Activated naive CD4-positive, alpha-beta T cell treated with anti-CD3 and anti-CD28 coated beads for 36 hours (primary cell): ENCODE measurements at places on chromosomes 5 and 9.

GRCh38 chr9:79788662-79789061 lies 216.9 kb downstream of the TLE4 start:
- no peak overlapping the region for H3K27ac ChIP-seq
- H3K27me3 ChIP-seq = peaks cover 2% of the 10 kb centered on the region
- H3K36me3 ChIP-seq = no peaks in the 10 kb centered on the region
- no peaks in the 10 kb centered on the region for H3K4me1 ChIP-seq
- no peak for DNase-seq

DNA sequence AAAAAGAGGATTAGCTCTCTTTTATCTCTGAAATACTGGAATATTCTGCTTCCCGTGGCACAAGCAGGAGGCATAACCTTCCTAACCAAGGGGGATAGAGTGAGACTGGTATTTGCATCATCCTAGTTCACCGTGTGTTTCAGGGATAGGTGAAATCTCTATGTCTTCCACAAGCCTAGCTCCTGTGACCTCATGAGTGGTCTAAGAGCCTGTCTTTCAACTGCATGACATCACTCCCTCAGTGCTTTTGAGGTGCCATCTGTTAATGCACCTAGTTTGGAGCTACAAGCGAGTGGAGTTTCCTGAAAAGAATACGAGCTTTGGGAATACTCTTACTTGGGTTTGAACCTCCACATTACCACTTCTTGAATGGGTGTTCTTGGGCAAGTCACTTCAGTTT lies 181.8 kb downstream of the PAPPA start:
- H3K27me3 ChIP-seq = peaks cover 7% of the 10 kb centered on the region
- H3K4me3 ChIP-seq = no peak overlapping the region
- H3K27ac ChIP-seq = no peak overlapping the region
- H3K4me1 ChIP-seq = no peaks in the 10 kb centered on the region
- DNase-seq = no peak

- no peak for DNase-seq
- H3K4me1 ChIP-seq = peaks cover 5% of the 10 kb centered on the region
- H3K27me3 ChIP-seq = no peaks in the 10 kb centered on the region
- peaks cover 19% of the 10 kb centered on the region for H3K36me3 ChIP-seq
- no peak overlapping the region for H3K27ac ChIP-seq
Observed at GRCh38 chr9:33959725-33960124, 89.0 kb downstream of the UBAP2 start.

GRCh38 chr5:141780952-141781781 lies 97.0 kb downstream of the PCDH1 start:
- no peaks in the 10 kb centered on the region for H3K4me1 ChIP-seq
- no peak overlapping the region for H3K4me3 ChIP-seq
- H3K27me3 ChIP-seq = no peaks in the 10 kb centered on the region
- no peaks in the 10 kb centered on the region for H3K36me3 ChIP-seq
- no peak for DNase-seq

GRCh38 chr5:179777909-179778308 lies 15.9 kb upstream of the LTC4S start:
- no peak for DNase-seq
- H3K4me3 ChIP-seq = no peak overlapping the region
- H3K36me3 ChIP-seq = peaks cover 21% of the 10 kb centered on the region
- no peak overlapping the region for H3K27ac ChIP-seq
- no peaks in the 10 kb centered on the region for H3K4me1 ChIP-seq

GRCh38 chr5:94174748-94175411 lies 433.5 kb upstream of the POU5F2 start:
- H3K4me3 ChIP-seq = no peak overlapping the region
- H3K27ac ChIP-seq = no peak overlapping the region
- H3K27me3 ChIP-seq = peaks cover 2% of the 10 kb centered on the region

GRCh38 chr9:35938474-35939356 lies 19.2 kb downstream of the OR2S2 start:
- no peaks in the 10 kb centered on the region for H3K36me3 ChIP-seq
- H3K4me3 ChIP-seq = no peak overlapping the region
- no peak overlapping the region for H3K27ac ChIP-seq
- no peak for DNase-seq
- peaks cover 61% of the 10 kb centered on the region for H3K4me1 ChIP-seq

DNA sequence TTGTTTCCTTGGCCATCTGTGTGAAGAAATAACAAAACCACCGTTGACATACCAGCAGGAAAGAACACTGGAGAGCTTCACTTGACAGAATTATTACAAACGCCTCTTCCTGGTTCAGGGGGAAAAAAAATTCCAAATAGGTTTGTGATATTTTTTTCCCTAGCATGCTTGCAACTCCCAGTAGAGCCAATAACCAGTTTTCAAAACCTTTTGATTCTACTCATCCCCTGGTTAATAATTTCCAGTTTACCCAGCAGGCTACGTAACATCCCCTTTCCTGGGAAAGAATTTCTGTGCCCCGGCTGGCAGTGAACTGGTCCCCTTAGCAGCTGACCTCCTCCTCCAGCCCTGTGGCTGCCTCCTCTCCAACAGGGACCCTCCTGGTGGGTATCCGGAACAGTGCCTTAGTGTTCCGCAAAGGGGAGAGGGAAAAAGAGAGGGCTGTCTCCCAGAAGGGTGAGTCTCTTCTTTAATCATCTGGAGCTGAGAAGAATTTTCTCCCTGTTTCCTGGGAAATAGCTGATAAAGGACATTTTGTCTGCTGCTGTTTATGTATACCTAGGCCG lies 72.8 kb upstream of the BOD1 start:
- DNase-seq = no peak
- H3K27ac ChIP-seq = no peak overlapping the region
- no peaks in the 10 kb centered on the region for H3K27me3 ChIP-seq
- no peaks in the 10 kb centered on the region for H3K4me1 ChIP-seq

DNA sequence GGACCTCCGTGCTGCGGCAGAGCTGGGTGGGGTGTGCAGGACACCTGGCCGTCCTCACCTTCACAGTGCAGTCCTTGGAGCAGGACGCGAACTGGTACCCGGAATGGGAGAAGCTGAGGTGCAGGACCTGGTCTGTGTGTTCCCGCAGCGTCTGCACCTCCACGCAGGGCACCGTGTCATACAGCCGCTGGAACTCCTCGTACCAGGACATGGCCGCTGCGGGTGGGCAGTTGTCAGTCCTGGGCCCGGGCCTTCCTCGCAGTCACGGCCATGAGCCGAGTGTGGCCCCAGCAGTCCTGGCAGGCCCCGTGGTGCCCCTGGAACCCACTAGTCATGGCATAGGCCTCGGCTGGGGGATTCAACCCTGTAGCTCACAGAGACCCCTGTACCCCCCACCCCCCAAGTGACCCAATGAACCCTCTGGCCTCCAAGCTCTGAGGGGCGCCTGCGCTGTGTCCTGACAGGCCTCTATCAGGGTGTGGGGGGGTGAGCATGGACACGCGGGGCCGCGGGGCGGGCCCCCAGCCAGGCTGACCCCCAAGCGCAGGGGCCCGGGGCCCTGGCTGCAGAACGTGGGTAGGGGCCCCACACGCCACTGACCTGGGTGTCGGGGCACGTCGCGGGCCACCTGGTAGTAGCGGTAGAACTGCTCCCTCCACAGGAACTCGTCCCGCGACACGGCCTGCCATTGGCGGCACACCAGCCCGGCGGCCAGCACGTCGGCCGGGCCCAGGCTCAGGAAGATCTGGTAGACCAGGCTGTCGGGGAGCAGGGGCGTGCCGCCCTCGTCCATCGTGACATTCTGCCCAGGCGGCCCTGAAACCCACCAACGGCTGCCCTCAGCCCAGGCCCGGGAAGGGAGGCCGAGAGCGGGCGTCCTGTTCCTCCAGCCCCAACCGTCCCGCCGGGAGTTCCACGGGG lies 987 bp downstream of the FBXW5 start:
- H3K27ac ChIP-seq = peak overlapping the region; percentile 74
- DNase-seq = peak; percentile 57
- peak overlapping the region; percentile 77 for H3K4me3 ChIP-seq
- H3K36me3 ChIP-seq = peaks cover 18% of the 10 kb centered on the region

DNA sequence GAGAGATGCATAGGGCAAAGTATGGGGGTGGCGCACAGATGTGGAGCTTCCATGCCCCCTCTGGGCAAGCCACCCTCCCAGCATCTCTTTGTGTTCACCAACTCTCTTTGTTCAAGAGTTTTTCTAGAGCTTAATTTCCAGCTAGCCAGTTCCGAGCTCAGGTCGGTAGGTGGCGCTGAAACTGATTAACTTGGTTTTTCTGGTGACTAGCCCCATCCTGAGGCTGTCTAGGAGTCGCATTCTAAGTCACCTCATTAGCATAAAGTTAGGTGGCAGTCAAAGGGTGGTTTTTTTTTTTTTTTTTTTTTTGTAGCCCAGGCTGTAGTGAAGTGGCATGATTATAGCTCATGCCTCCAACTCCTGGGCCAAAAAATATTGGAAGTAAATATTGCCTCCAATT lies 476.4 kb downstream of the KDM4C start:
- no peak overlapping the region for H3K27ac ChIP-seq
- no peaks in the 10 kb centered on the region for H3K4me1 ChIP-seq
- H3K4me3 ChIP-seq = no peak overlapping the region
- peaks cover 2% of the 10 kb centered on the region for H3K27me3 ChIP-seq

- no peak overlapping the region for H3K4me3 ChIP-seq
- H3K27ac ChIP-seq = no peak overlapping the region
- no peaks in the 10 kb centered on the region for H3K27me3 ChIP-seq
- H3K4me1 ChIP-seq = peaks cover 20% of the 10 kb centered on the region
- H3K36me3 ChIP-seq = no peaks in the 10 kb centered on the region
Observed at GRCh38 chr5:142474431-142475094, 149.7 kb upstream of the SPRY4 start.

DNA sequence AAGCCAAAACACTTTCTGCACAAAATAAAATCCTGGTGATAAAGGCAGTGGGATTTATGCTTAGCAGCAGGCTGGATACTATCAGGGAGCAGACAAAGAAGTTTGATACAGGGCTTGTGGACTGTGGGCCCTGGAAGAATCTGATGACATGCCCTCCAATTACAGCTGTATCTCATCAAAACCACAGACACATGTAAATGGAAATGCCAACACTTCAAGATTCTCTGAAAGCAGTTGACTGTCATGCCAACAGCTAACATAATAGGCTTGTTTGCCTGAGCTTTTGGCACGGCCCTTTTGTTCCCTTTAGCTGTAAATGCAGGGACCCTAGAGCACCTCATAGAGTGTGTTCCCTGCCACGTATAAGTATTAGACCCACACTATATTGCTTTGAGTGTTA lies 114.4 kb downstream of the STK32A start:
- no peak overlapping the region for H3K4me3 ChIP-seq
- no peaks in the 10 kb centered on the region for H3K27me3 ChIP-seq
- no peak for DNase-seq
- H3K36me3 ChIP-seq = no peaks in the 10 kb centered on the region
- H3K27ac ChIP-seq = no peak overlapping the region

DNA sequence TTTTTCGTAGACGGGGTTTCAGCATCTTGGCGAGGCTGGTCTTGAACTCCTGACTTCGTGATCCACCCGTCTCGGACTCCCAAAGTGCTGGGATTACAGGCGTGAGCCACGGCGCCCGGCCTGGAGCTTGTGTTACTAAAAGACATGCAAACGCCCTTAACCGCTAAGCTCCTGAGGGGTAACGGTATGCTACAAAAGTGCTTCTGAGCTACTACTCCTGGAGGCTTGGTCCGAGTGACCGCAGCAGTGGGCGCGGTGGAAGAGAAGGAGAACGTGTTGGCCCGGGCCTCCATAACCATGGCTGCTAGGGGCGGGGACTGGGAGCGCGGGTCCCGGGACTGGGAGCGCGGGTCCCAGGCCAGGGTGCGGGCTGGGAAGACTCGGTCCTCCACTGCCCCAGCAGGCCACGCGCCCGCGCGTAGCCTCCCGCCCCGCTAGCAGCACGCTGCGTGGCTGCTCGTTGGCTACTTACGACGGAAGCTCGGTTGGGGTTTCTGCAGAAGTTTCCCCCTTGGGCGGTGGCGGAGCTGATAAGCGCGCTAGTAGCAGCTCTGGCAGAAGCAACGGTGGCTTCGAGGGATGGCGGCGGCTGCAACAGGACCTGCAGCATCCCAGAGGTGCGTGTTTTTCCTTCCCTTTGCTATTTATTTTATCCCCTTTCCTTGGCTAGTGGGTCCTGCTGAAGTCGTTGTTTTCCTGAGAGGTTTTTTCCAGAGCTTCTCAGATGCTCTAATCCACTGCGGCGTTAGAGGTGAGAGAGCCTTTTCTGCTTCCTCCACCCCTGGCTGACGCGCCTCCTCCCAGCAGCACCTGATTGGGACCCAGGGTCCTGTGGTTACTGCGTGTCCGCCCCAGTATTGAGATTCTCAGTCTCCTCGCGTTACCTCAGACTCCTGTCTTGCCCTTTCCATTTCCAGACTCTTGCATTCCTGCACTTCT lies 69.2 kb upstream of the CCDC180 start:
- H3K4me1 ChIP-seq = peaks cover 14% of the 10 kb centered on the region
- H3K36me3 ChIP-seq = peaks cover 2% of the 10 kb centered on the region
- peak overlapping the region; percentile 88 for H3K4me3 ChIP-seq
- H3K27ac ChIP-seq = peak overlapping the region; percentile 81

- no peak for DNase-seq
- no peak overlapping the region for H3K27ac ChIP-seq
- H3K4me1 ChIP-seq = no peaks in the 10 kb centered on the region
Observed at GRCh38 chr5:107636555-107636954, 34.2 kb downstream of the EFNA5 start.

- no peak for DNase-seq
- H3K27me3 ChIP-seq = peaks cover 6% of the 10 kb centered on the region
- no peak overlapping the region for H3K27ac ChIP-seq
Observed at GRCh38 chr5:110956280-110956912, 115.1 kb upstream of the TSLP start.

GRCh38 chr5:115573133-115573532 lies 28.6 kb upstream of the FEM1C start:
- H3K4me3 ChIP-seq = no peak overlapping the region
- no peak for DNase-seq
- H3K27me3 ChIP-seq = peaks cover 3% of the 10 kb centered on the region
- H3K4me1 ChIP-seq = peaks cover 3% of the 10 kb centered on the region
- no peaks in the 10 kb centered on the region for H3K36me3 ChIP-seq
- no peak overlapping the region for H3K27ac ChIP-seq
